ENCODE measurements at places on chromosomes 4 and X.
A peak's percentile ranks its signal among the peaks of the same experiment; 100 is the strongest.

GRCh38 chr4:94346541-94346940 lies 3.9 kb upstream of the HPGDS start:
- ATAC-seq: no peak

DNA sequence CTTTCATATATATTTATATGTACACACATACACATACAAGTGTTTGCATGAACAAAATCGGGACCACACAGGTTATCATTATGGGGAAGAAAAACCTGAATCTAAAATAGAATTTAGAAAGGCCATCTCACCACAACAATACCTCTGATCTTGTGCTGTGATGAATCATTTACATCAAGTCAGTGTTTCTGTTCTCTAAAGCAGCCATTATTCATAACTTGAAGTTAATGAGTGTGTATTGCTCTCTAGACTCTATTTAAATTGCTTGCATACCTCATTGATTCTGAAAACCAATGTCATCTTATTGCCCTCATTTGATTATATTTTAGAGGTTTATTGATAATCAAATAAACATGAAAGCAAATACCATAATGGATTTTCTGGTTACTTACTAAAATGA lies 71.6 kb downstream of the FAM114A1 start:
- peak; percentile 65 for ATAC-seq

- no peak for ATAC-seq
Observed at GRCh38 chrX:117539090-117539418, 577.6 kb downstream of the KLHL13 start.

DNA sequence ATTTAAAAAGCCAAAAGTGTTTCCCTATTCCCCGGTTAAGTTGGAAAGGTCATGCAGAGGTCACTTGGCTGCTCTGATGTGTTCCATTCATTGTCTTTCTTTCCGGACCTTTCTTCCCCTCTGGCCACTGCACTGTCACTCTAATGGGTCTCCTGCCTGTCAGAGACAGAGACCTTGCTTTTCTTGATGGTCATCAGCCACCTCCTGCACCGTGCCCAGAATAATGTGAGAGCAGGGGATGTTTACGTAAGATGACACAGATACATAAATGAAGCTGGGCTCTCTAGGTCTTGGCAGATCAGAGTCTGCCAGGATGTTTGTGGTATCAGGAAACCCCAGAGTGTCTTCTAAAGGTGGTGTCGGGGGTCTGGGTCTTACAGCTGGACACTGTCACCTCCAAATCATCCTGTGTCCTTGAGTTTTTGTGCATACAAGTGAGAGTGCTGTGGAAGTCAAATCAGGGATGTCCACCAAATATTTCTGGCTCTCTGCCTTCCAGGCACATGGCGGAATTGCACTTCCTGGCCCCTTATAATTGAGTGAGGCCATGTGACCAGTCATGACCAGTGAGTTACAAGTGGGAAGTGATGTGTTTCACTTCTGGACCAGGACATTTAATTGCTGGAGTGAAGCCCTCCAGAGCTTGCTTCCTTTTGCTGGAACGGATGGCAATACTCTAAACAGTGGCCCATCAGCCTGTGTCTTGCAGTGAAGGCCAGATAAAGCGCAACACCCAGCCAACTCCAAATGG lies 130.6 kb upstream of the ATP6AP2 start:
- no peak for ATAC-seq

DNA sequence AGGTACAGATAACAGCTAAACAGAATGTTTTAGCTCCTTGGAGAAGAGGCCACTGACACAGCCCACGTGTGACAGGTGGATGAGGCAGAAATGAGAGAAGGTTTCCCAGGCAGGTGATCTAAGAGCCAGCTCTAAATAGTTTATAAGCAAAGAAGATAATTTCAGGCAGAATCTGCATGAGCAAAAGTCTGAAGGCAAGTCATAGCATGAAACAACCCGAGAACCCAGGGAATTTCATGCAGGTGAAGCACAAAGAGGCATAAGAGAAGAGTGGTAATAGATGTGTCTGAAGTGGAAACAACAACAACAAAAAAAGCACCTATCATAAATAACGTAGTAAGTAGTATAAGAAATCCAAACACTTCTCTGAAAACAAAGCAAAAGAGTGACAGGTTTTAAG lies 275.8 kb upstream of the CPEB2 start:
- ATAC-seq: no peak

DNA sequence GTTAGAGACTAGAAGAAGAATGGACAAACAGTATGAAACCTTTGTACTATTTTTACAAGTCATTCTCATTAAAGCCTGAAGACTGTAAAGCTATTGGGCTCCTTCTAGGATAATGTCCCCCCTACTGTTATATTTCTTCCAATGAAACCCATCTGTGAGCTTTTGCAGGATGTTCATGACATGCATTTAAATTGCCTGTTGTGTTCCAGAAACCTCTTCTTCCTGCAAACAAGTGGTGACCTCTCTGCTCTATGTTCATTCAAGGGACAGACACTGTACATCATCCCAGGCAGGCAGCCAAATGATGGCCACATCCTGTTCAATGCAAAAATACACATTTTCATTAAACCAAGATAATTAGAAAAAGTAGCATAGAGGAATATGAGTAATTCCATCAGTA lies 128.0 kb downstream of the C4orf33 start:
- peak; percentile 83 for ATAC-seq

- ATAC-seq: no peak
Observed at GRCh38 chrX:67555578-67556203, 11.9 kb downstream of the AR start.
